ENCODE measurements at places on chromosomes 13 and 19. TPM values are rescaled to one million over a fixed set of nuclear protein-coding genes. Genes with fewer than 3 reads are reported as not detected.

MBD3L2 gene
- not detected for total RNA-seq

PEG3 gene
- total RNA-seq: 3.1 TPM

KLK15 gene
- not detected for total RNA-seq

OR4F17 gene
- not detected for total RNA-seq

PRSS57 gene
- not detected for total RNA-seq

MYO16 gene
- under 0.01 TPM for total RNA-seq

VSTM1 gene
- not detected for total RNA-seq

HIF3A gene
- 0.12 TPM for total RNA-seq

BRSK1 gene
- 5.1 TPM for total RNA-seq

FARP1 gene
- 78.7 TPM for total RNA-seq

TNFSF13B gene
- 3.6 TPM for total RNA-seq

PRR20C gene
- total RNA-seq: not detected

COL5A3 gene
- total RNA-seq: 37.6 TPM

LGALS4 gene
- total RNA-seq: not detected

LIN37 gene
- 11.4 TPM for total RNA-seq

MAST3 gene
- total RNA-seq: 3.2 TPM

FAM216B gene
- not detected for total RNA-seq

FUT1 gene
- not detected for total RNA-seq

All from hair follicle dermal papilla cell (primary cell).